ENCODE measurements at places on chromosomes 6 and 20.

GRCh38 chr6:132931313-132931712, 116.9 kb downstream of the RPS12 start:
- H3K27ac ChIP-seq, result no peak overlapping the region
- no peak for DNase-seq
- H3K36me3 ChIP-seq, result no peaks in the 10 kb centered on the region
- no peak overlapping the region for H3K4me3 ChIP-seq
- no peaks in the 10 kb centered on the region for H3K4me1 ChIP-seq
- H3K27me3 ChIP-seq, result peaks cover 25% of the 10 kb centered on the region

DNA sequence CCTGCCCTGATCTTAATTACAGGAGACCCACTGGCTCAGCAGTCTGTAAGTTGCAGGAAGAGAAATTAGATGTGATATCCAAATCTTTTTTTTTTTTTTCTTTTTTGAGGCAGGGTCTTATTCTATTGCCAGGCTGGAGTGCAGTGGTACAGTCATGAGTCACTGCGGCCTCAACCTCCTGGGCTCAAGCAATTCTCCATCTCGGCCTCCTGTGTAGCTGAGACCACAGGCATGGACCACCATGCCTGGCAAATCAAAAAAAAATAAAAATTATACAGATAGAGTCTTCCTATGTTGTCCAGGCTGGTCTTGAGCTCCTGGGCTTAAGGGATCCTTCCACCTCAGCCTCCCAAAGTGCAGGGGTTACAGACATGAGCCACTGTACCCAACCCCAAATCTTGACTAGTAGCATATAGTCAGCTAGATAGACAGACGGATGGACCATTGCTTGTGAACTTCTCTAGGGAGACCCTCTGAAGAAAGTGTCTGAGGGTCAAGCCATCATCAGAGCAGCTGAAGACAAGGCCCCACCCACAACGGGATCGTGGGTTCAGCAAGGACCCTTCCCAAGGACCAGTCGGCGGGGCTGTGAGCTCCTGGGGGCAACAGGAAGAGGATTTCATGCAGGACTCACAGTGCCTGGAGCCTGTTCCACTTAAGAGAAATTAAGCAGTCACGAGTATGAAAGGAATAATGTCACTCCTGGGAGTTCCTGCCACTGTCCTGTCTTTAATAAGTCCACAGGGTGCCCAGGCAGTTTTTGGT, 222.7 kb downstream of the ANKRD60 start:
- H3K27me3 ChIP-seq, result peaks cover 17% of the 10 kb centered on the region
- no peaks in the 10 kb centered on the region for H3K4me1 ChIP-seq
- H3K27ac ChIP-seq, result no peak overlapping the region
- H3K36me3 ChIP-seq, result no peaks in the 10 kb centered on the region
- no peak overlapping the region for H3K4me3 ChIP-seq

- DNase-seq, result no peak
- H3K27ac ChIP-seq, result no peak overlapping the region
- no peak overlapping the region for H3K4me3 ChIP-seq
- H3K4me1 ChIP-seq, result no peaks in the 10 kb centered on the region
These were observed 757.0 kb upstream of the MMS22L start for GRCh38 chr6:98039904-98040607.

GRCh38 chr6:35386989-35387388, 44.6 kb downstream of the PPARD start:
- H3K4me3 ChIP-seq, result no peak overlapping the region
- H3K27ac ChIP-seq, result no peak overlapping the region
- no peaks in the 10 kb centered on the region for H3K27me3 ChIP-seq
- H3K36me3 ChIP-seq, result peaks cover 10% of the 10 kb centered on the region

GRCh38 chr6:44224965-44225305, 1.5 kb downstream of the SLC29A1 start:
- H3K4me1 ChIP-seq, result peaks cover 42% of the 10 kb centered on the region
- H3K4me3 ChIP-seq, result peak overlapping the region; percentile 91
- no peak for DNase-seq
- peak overlapping the region; percentile 88 for H3K27ac ChIP-seq
- H3K27me3 ChIP-seq, result peaks cover 2% of the 10 kb centered on the region

GRCh38 chr6:111520524-111520923, 37.5 kb upstream of the REV3L start:
- peaks cover 24% of the 10 kb centered on the region for H3K4me1 ChIP-seq
- no peak overlapping the region for H3K4me3 ChIP-seq
- no peak for DNase-seq
- H3K36me3 ChIP-seq, result no peaks in the 10 kb centered on the region
- H3K27me3 ChIP-seq, result no peaks in the 10 kb centered on the region

DNA sequence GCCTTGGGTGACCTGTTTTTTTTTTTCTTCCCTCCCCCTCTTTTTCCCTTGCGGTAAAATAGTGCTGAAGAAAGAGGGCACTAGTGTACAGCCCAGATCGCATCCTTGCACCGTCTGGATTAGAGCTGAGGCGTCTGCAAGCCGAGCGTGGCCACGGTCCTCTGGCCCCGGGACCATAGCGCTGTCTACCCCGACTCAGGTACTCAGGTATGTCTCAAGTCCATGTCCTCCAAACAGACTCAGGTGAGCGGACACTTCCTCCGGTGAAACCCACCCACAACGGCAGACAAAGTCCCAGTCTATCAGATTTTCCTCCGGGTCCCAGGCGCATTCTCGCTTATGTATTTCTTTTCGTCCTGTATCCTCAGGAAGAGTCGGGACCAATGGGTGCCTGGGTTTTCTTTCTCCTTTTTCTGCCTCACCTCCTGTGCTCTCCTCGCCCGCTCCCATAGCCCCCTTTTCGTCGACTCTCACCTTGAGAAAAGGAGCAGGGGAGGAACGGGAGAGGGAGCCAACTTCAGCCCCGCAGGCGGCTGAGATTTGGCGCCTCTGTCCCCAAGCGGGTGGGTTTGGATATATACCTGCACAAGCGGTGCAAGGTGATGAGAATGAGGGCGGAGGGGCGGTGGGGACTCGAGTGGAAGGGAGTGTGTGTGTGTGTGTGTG, 1.1 kb upstream of the GRM1 start:
- H3K27ac ChIP-seq, result no peak overlapping the region
- no peaks in the 10 kb centered on the region for H3K4me1 ChIP-seq
- no peak overlapping the region for H3K4me3 ChIP-seq
- H3K36me3 ChIP-seq, result peaks cover 2% of the 10 kb centered on the region
- H3K27me3 ChIP-seq, result peaks cover 57% of the 10 kb centered on the region

- H3K4me1 ChIP-seq, result no peaks in the 10 kb centered on the region
- no peak overlapping the region for H3K4me3 ChIP-seq
- peaks cover 3% of the 10 kb centered on the region for H3K36me3 ChIP-seq
- H3K27me3 ChIP-seq, result no peaks in the 10 kb centered on the region
- DNase-seq, result no peak
These were observed 18.8 kb downstream of the EFCAB8 start for GRCh38 chr20:32877507-32877906.

All from activated naive CD8-positive, alpha-beta T cell treated with anti-CD3 and anti-CD28 coated beads, Interleukin-2, amount 50 U/mL, for 24 hours (primary cell).